ENCODE measurements at places on chromosomes 7 and 10.

DNA sequence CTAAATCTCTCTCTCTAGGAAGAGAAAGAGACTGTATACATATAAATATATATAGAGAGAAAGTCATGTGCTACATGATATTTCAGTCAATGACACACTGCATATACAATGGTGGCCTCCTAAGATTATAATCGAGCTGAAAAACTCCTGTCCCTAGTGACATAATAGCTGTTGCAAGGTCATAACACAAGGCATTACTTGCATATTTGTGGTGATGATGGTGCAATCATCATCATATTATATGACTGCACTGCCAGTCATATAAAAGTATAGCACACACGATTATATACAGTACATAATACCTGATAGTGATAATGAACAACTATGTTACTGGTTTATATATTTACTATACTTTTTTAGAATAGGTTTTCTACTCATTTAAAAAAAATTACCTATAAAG is 316.7 kb downstream of the FGFR2 start:
- no peak for DNase-seq

DNA sequence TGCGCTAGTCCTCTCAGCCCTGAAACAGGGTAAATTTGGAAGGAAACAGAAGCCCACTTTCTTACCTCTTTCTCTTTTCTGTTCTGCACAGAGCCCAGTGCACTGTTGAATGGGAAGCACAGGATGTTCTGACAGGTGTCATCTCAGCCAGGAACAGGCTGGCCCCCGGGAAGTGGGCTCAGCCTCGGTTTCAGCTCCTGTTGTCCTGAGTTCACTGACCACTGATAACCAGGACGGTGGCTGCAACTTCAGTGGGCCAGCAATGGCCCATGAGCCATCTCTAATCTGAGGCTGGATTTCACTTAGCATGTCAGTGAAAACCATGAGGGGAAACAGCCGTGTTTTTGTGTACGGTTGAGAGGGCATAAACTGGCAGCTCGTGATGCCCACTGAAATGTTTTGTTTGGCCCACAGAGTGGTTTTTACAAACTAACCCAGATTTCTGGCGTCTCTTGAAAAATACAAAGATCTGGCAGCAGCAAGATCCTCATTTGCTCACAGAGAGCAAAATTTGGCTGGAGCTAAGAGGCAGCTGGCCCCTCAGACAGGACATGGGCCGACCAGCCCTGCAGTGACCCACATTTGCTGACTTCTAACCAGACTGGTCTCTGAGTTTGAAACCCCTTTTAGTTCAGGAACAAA is 455.9 kb downstream of the PAXIP1 start:
- DNase-seq: no peak

GRCh38 chr10:89235073-89235798 is 16.3 kb downstream of the LIPA start:
- no peak for DNase-seq

GRCh38 chr10:133475425-133475734 is 21.6 kb downstream of the SCART1 start:
- DNase-seq: no peak

- DNase-seq: no peak
Observed at GRCh38 chr10:113992471-113993011, 51.1 kb upstream of the ADRB1 start.

- DNase-seq: no peak
Observed at GRCh38 chr10:92740762-92741161, 51.0 kb downstream of the HHEX start.

DNA sequence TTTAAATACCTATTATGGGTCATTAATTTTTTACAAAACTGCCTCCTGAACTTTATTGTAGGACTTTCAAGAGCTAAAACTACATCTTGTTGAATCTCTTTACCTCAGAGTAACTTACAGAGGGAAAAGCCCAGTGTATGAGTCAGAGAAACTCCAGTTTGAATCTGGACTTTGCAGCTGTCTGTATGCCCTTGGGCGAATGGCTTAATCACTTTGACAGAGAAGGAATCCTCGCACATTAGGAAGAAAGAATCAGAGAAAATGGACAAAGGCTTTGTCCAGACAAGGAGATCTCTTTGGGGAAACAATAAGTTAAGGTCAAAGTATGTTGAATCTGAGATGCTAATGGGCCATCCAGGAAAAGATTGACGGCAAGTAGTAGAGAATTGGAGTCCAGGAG is 484.2 kb upstream of the CELF2 start:
- no peak for DNase-seq

GRCh38 chr7:112648781-112649180 is 141.4 kb downstream of the TMEM168 start:
- no peak for DNase-seq

- DNase-seq: peak; percentile 3
Observed at GRCh38 chr7:47444376-47445098, 137.4 kb downstream of the TNS3 start.

GRCh38 chr10:119285495-119286267 is 78.3 kb downstream of the GRK5 start:
- no peak for DNase-seq

DNA sequence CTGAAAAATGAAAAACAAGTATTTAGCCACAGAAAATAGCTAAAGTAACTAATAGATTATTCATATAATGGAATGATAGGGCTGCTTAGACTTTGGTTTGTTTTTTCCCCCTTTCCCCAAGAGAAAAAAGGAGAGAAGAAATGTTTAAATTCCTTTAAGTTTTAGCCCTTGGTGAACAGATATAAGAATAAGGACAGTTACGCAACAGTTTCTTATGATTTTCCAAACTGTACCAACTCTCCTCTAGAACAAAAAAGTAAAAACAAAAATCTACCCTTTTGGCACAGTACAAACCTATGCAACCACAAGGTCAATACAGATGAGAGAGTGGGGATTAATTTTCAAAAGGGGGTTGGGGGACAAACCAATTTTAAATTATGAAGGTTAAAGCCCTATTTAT is 227.7 kb downstream of the CHCHD3 start:
- no peak for DNase-seq

GRCh38 chr10:95504246-95504691 is 56.9 kb downstream of the SORBS1 start:
- DNase-seq: no peak

DNA sequence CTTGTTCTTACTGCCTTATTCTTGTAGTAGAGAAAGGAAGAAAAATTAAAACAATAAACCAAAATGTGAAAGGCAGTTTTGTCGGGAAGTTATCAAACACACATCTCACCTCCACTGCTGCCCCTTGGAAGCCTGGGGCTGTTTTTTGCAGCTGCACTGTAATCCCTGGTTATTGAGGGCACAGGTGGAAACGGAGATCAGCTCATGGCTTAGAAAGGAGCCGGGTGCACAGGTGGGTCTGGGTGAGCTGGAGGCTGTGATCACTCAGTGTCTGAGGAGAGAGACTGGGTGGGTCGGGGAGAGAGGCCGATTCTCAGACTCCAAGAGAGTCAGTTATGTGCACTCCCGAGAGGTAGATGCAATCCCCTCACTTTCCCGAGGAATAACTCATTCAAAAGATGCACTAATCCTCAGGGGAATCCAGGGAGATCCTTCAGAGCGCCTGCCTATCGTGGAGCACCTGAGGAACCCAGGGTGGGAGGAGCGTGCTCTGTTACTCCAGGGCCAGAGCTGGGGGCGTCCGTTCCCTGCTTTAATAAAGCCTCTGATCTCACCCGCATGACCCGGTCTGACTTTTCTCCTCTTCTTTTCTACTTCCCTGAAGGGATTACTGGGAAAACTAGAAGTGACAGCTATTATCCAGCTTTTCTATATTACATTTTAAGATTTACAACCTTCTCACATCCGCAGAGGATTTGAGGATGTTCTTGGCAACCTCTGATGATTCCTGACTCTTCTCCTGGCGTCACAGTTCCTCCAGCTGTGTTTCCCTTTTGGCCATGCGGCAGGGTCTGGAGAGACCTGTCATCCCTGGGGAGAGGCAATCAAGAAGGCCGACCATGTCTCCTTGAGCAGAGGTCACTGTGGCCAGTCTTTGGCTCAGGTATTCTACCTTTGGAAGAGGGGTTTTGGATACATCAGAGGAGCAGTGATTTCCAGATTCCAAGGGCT is 82.1 kb downstream of the CAMK1D start:
- DNase-seq: no peak

DNA sequence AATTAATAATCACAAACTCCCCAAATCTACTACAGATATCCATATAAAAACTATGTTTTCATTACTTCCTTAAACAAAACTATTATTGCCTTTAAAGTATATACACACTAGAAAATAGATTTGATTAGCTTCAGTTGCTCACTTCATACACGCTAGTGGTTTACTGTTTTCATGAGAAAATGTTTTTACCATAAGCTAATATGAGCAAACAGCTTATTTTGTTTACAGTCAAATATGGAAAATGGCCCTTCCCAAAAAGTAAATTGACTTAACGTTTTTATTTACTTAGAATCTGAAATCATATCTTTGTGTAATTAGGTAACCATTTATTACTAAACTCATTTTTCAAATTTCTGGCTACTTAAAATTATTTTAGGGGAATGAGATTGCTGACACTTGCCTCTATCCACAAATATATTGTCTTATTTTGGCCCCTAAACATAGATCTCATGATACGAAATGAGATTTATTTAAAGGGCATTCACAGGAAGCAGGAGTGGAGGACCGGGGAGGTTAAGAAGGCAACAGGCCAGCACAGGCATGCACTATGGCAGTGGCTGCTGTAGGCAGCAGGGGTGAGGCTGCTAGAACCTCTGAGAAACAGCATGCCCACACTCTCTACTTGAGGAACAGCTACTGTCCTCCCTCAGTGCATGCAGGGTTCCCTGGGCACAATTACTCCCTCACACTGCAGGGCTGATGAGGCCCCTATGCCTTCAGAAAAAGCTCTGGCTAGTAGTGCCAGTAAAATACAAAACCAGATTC is 29.6 kb upstream of the SOSTDC1 start:
- DNase-seq: no peak

DNA sequence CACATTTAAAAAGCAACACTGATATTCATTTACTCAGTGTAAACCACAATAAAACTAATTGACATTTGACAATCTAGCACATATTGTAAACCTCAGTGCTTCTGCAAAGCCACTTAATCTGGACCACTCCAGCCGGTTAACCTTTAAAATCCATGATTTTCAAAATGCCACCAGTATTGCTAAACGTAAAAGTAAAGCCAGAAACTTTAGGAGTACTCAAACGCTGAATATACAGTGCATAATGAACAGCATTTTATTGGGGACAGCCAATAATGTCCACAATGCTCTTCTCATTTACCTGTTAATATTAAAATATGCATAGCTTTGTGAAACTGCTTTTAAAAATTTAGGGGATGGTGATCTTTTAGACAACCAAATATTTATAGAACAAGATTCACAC is 10.8 kb downstream of the HNRNPA2B1 start:
- DNase-seq: no peak

- DNase-seq: no peak
Observed at GRCh38 chr7:26074919-26075318, 77.1 kb upstream of the NFE2L3 start.
